Dermis microvascular lymphatic vessel endothelial cell (primary cell): ENCODE measurements at places on chromosomes 1 and 21. TPM values are rescaled to one million over a fixed set of nuclear protein-coding genes. Genes with fewer than 3 reads are reported as not detected.

CNR2 gene
- total RNA-seq = not detected in 2 replicates

GRCh38 chr1:230126529-230127104 lies 59.6 kb downstream of the GALNT2 start:
- no peak for DNase-seq

PKNOX1 gene
- total RNA-seq = 7.8 and 9.6 TPM in 2 replicates

GRCh38 chr1:174118751-174119150 lies 40.6 kb upstream of the RABGAP1L start:
- DNase-seq = no peak

GRCh38 chr1:109504974-109505373 lies 4.6 kb downstream of the AMIGO1 start:
- no peak for DNase-seq

- DNase-seq = no peak
Observed at GRCh38 chr1:231494439-231495110, 33.9 kb upstream of the TSNAX start.

DNA sequence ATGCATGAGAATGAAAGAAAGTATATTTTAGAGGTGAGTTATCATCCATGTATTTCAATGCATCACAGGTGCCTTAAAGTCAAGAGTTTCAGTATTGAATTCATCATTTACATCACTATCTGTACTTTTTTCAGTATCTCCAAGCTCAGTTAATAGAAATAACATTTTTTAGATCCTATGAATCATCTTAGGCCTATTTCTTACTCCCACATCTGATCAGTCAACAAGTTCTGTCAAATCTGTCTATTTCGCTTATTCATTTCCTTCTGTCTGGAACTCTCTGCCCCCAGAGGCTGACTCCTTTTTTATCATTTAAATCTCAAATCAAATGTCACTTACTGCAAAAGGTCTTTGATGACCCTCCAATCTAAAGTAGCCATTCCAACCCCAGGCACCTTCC lies 295.2 kb downstream of the LRRC7 start:
- peak; percentile 15 for DNase-seq

NR1I3 gene
- total RNA-seq = not detected in 2 replicates

S100B gene
- not detected in 2 replicates for total RNA-seq

DNA sequence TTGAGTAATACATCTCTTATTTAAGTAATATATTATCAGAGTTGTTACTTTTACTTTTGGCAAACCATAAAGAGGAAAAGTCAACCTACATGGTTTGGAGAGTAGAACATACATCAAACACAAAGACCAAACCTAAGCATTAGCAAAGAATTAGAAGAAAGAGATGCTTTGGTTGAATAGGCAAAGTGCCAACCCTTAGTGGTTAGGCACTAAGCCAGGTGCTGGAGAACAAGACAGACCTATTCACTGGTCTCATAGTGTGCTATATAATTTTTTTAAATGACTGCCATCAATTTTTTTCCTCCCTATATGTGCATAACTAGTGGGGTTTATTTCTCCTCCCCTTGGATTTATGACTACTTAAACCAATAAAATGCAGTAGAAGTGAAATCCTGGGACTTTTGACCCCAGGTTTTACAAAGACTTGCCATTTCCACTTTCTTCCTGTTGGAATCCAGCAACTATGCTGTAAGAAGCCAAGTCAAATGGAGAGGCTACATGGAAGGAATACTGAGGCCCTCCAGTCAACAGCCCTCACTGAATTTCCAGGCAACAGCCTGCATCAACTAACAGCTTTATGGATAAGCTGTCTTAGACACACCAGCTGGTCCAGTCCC lies 69.8 kb upstream of the HAO2 start:
- DNase-seq = no peak

UQCRHL gene
- 0.76 and 4.0 TPM in 2 replicates for total RNA-seq

GRCh38 chr1:18682375-18682774 lies 51.7 kb downstream of the PAX7 start:
- DNase-seq = no peak

KRTAP12-2 gene
- total RNA-seq = not detected in 2 replicates

HTR6 gene
- under 0.01 and 0.13 TPM in 2 replicates for total RNA-seq

OR2M3 gene
- total RNA-seq = not detected in 2 replicates

GRCh38 chr1:93614541-93614940 lies 67.1 kb downstream of the BCAR3 start:
- DNase-seq = no peak

DNA sequence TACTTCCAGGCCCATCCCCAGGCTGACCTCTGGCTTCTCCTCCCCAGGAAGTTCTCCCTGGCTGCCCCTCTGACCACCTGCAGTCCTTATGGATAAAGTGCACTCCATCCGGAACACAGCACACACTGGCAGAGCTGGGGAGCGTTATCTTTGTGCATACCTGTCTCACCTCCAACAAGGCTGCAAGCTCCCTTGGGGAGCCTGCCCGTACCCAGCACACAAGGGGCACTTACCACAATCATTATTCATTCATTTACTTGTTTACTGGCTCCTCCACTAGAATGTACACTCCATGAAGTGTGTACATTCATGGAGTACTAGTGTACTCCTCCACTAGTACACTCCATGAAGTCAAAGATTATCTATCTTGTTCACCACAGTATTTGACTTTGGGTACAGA lies 30.3 kb downstream of the GLIS1 start:
- no peak for DNase-seq

ETV3L gene
- total RNA-seq = under 0.01 TPM in 1 of 2 replicates, not detected in the other

DNA sequence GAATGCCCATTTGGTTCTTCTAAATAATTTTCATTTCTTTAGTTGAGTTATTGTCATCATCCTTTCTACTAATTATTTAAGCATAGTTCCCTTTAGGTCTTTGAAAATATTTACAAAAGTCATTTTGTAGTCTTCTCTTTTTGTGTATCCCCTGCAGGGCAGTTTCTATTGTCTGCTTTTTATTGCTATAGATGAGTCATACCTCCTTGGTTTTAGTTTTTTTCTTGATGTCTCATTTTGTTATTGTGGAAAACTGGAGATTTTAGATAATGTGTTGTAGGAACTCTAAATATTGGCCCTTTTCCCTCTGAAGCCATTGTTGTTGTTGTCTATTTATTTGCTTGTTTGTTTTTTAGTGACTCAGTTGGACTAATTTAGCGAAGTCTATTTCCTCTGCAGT lies 387.9 kb downstream of the NUF2 start:
- peak; percentile 59 for DNase-seq

DNA sequence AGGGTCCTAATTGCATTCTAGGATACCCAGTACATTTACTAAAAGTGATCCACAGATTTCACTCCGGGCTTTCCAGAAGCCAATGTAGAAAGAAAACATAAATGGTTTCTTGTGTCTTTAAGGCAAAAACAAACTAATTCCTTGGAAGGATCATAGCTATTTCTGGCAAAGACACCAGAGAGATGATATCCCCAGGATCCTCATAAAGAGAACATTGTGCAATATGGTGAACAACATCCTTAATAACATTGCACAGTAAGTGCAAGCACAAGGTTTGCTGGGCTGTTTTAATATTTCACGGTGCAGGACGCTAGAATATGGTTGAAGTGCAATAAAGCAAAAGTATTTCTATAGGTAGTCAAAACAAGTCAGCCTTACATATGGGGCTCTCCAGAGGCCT lies 83.0 kb downstream of the NTPCR start:
- DNase-seq = no peak

- DNase-seq = no peak
Observed at GRCh38 chr21:28078126-28078525, 914.6 kb downstream of the LTN1 start.

DNA sequence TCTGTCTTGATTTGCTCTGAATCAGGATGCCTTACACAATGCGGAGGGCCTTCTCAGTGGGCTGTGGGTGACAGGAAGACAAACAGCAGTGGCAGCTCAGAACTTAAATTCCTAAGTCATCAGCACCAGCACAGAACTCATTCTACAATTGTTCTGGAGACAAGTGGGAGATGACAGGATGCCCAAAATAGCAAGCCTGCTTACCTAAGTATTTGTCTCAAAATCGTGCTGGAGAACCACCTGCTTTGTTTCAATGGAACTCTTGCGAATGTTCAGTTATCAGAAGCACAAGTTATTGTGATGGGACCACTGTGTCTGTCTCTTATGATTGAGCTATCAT lies 76.1 kb downstream of the VCAM1 start:
- no peak for DNase-seq

GRCh38 chr1:100622506-100622905 lies 84.6 kb downstream of the GPR88 start:
- DNase-seq = peak; percentile 7

DNA sequence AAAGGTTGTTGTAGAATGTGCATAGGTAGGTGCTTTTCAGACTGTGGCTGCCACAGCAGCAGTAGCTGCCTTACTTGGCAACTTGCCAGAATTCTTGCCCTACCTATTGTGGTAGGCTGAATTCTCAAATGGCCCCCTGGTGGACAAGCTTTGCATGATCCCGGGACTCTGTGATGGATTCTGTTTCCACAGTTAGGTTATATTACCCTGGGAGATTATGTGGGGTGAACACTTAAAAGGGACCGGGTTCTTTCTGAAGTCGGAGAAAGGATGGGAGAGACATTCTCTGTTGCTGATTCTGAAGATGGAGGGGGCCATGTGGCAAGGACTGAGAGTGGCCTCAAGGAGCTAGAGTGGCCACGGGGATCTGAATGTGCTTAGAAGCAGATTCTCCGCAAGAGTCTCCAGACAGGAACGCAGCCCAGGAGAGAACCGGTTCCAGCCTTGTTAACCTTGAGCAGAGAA lies 32.1 kb upstream of the KCNE1 start:
- DNase-seq = peak; percentile 93

DNA sequence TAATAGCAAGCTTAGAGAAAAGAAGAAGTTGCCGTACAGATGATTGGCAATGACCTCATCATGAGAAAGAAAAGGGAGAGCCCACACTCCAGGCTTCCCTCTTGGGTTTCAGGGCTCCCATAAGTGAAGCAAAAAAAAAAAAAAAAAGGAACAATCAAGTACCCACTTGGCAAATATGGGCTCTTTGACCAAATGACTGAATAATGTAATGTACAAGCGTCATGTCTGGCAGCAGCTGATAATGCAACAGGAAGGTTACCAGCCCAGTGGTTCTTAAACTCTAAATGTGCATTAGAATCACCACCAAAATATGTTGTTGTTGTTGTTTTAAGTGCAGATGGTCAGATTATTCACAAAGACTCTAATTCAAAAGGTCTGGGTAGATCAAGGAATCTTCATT lies 13.5 kb downstream of the TNFSF4 start:
- DNase-seq = no peak

GRCh38 chr1:101075926-101076325 lies 50.3 kb upstream of the DPH5 start:
- DNase-seq = no peak

GRCh38 chr21:42469272-42469671 lies 26.8 kb downstream of the RSPH1 start:
- no peak for DNase-seq

CD1B gene
- not detected in 2 replicates for total RNA-seq

SLC2A5 gene
- total RNA-seq = 0.13 and 0.25 TPM in 2 replicates

MFAP2 gene
- 8.9 and 55.3 TPM in 2 replicates for total RNA-seq

GRCh38 chr1:196951711-196952394 lies 8.3 kb downstream of the CFHR2 start:
- DNase-seq = no peak
